ENCODE measurements at places on chromosomes 11 and 22. TPM values are rescaled to one million over a fixed set of nuclear protein-coding genes. Genes with fewer than 3 reads are reported as not detected.

Gene LGALS12
- not detected for total RNA-seq

Gene SCGB2A2
- not detected for total RNA-seq

Gene YAP1
- total RNA-seq: 277 TPM

Gene RNASEH2C
- total RNA-seq: 108 TPM

Gene OR52I2
- total RNA-seq: not detected

Gene SEC14L6
- total RNA-seq: 2.4 TPM

Gene MMP11
- 38.2 TPM for total RNA-seq

Gene CHRM1
- 1.3 TPM for total RNA-seq

Gene SLC22A9
- total RNA-seq: not detected

DNA sequence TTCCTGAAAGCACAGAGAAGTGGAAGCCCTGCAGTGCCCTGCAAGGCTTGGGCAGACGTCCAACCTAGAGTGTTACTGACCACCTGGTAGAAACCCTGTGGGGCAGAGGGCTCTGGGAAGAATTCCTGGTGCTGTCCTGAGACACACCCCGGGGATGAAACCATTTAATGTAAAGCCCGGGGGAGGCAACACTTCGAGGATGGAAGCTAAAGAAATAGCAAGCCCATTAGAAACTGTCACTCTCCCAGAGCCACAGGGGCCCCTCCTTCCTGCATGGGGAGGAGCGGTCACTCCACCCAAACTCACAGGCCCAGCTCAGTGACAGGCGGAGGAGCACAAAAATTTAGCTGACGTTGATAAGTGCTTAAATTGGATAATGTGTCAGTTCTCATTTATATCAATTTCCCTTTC, 57.6 kb downstream of the NRXN2 start:
- no peaks in the 10 kb centered on the region for H3K36me3 ChIP-seq
- H3K4me3 ChIP-seq: no peak overlapping the region
- no peaks in the 10 kb centered on the region for H3K4me1 ChIP-seq
- H3K27me3 ChIP-seq: no peaks in the 10 kb centered on the region
- no peak overlapping the region for H3K27ac ChIP-seq

DNA sequence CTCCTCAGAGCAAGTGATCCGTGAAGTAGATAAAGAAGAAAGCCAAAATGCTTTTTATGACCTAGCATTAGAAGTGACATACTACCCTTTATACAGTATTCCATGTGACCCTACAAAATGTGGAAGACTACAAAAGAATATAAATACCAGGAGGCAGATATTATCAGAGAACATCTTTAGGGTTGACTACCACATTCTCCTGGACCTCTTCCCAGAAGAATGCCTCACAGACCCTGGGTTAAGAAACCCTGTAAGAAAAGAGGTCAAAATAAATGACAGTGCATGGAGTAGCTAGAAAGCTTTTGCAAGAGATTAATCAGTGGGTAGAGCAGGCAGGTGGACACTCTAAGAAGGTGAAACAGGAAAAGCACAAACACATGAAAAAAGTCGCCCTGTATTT, 69.2 kb downstream of the FANCF start:
- H3K27ac ChIP-seq: no peak overlapping the region
- DNase-seq: no peak
- H3K4me3 ChIP-seq: no peak overlapping the region
- H3K4me1 ChIP-seq: no peaks in the 10 kb centered on the region
- H3K36me3 ChIP-seq: no peaks in the 10 kb centered on the region
- no peaks in the 10 kb centered on the region for H3K27me3 ChIP-seq

GRCh38 chr11:64349025-64349387, 9.0 kb downstream of the CCDC88B start:
- no peak overlapping the region for H3K27ac ChIP-seq
- no peak overlapping the region for H3K4me3 ChIP-seq
- DNase-seq: no peak
- no peaks in the 10 kb centered on the region for H3K36me3 ChIP-seq
- peaks cover 4% of the 10 kb centered on the region for H3K4me1 ChIP-seq
- no peaks in the 10 kb centered on the region for H3K27me3 ChIP-seq

DNA sequence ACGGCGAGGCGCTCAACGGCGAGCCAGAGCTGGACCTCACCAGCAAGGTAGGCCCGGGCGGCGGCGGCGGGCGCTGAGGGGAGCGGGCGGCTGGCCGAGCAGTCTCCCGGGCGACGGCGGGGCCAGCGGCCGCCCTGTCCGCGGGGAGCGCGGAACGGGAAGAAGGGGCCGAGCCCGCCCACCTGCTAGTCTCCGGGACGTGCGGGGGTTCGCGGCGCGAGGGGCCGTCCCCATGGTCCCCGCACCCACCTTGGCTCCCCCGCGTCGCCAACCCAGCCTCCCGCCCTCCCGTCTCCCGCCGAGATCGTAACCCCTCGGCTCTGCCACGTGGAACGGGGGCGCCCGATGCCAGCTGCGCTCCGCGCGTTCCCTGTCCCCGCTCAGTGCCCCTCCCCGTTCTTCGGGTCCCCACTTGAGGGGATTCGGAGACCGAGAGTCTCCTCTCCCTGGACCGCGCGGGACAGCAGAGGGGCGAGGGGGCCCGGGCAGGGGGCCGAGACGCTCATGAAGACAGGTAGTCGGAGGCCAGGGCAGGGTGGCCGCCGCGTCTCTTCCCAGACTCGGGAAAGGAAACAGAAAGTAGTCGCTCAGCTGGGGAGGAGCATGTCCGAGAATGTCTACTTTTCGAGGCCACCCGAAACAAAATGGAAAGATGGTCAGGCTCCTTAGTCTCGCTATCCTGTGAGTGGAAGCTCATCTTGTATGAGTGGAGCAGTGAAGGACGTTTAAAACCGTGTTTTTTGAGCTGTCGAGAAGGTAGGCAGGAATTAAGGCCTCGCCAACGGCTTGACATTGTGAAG, 557 bp downstream of the GTPBP1 start:
- DNase-seq: peak; percentile 40
- H3K4me3 ChIP-seq: peak overlapping the region; percentile 86
- peaks cover 18% of the 10 kb centered on the region for H3K4me1 ChIP-seq
- H3K36me3 ChIP-seq: peaks cover 9% of the 10 kb centered on the region
- H3K27me3 ChIP-seq: no peaks in the 10 kb centered on the region
- H3K27ac ChIP-seq: peak overlapping the region; percentile 89

GRCh38 chr22:19434401-19434800, 2.1 kb downstream of the MRPL40 start:
- peaks cover 13% of the 10 kb centered on the region for H3K36me3 ChIP-seq
- H3K27me3 ChIP-seq: no peaks in the 10 kb centered on the region
- no peak overlapping the region for H3K4me3 ChIP-seq
- no peak for DNase-seq

- no peak for DNase-seq
- no peaks in the 10 kb centered on the region for H3K36me3 ChIP-seq
- H3K27me3 ChIP-seq: peaks cover 17% of the 10 kb centered on the region
- H3K27ac ChIP-seq: no peak overlapping the region
- no peak overlapping the region for H3K4me3 ChIP-seq
These were observed 31.0 kb downstream of the NUP50 start for GRCh38 chr22:45194686-45195085.

- no peaks in the 10 kb centered on the region for H3K36me3 ChIP-seq
- H3K27me3 ChIP-seq: peaks cover 10% of the 10 kb centered on the region
- no peak overlapping the region for H3K27ac ChIP-seq
- no peaks in the 10 kb centered on the region for H3K4me1 ChIP-seq
- no peak overlapping the region for H3K4me3 ChIP-seq
These were observed 2.0 kb upstream of the KCNJ1 start for GRCh38 chr11:128868841-128869671.

GRCh38 chr11:10993186-10993585, 135.3 kb upstream of the ZBED5 start:
- no peak overlapping the region for H3K4me3 ChIP-seq
- H3K36me3 ChIP-seq: no peaks in the 10 kb centered on the region
- H3K27ac ChIP-seq: no peak overlapping the region

- no peak for DNase-seq
- no peaks in the 10 kb centered on the region for H3K27me3 ChIP-seq
These were observed 49.4 kb upstream of the CEP295 start for GRCh38 chr11:93611836-93612677.

- no peak overlapping the region for H3K27ac ChIP-seq
- no peaks in the 10 kb centered on the region for H3K4me1 ChIP-seq
- no peak overlapping the region for H3K4me3 ChIP-seq
- no peaks in the 10 kb centered on the region for H3K27me3 ChIP-seq
- no peaks in the 10 kb centered on the region for H3K36me3 ChIP-seq
These were observed 63.8 kb upstream of the CLMP start for GRCh38 chr11:123258877-123259276.

DNA sequence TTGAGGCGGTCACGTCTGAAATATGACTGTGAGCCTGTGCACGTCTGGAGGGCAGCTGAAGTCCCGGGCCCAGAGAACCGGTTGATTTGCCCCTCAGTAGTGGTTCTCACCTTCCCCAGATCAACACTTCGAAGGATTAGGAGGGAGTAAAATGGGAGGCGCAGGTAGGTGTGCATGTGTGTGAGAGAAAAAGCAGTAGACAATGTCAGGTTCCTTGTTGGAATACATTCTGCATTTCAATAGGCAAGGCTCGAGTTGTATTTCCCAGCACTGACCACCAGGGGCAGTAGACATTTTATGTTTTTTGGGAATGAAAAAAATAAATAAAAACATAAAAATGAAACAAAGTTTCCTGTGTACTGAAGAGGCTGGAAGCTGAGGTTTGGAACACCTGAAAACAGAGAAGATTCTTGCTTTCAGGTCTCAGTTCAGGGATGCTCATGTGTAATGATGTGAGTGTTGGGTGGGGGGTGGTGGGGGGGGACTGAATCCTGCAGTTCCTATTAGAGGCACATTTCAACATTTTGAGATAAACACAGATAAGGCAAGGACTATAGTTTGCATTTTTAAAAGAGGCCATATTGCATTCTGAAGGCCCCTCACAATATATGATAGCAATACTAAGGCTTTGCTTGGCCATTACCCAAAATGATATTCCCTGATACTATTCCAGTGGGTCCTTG, 333.9 kb downstream of the CADM1 start:
- H3K27ac ChIP-seq: no peak overlapping the region
- no peaks in the 10 kb centered on the region for H3K27me3 ChIP-seq
- H3K36me3 ChIP-seq: no peaks in the 10 kb centered on the region
- H3K4me1 ChIP-seq: no peaks in the 10 kb centered on the region
- H3K4me3 ChIP-seq: no peak overlapping the region

GRCh38 chr22:21564411-21564810, 3.1 kb upstream of the UBE2L3 start:
- no peak for DNase-seq
- no peak overlapping the region for H3K27ac ChIP-seq
- no peaks in the 10 kb centered on the region for H3K36me3 ChIP-seq
- peaks cover 7% of the 10 kb centered on the region for H3K4me1 ChIP-seq
- no peaks in the 10 kb centered on the region for H3K27me3 ChIP-seq

DNA sequence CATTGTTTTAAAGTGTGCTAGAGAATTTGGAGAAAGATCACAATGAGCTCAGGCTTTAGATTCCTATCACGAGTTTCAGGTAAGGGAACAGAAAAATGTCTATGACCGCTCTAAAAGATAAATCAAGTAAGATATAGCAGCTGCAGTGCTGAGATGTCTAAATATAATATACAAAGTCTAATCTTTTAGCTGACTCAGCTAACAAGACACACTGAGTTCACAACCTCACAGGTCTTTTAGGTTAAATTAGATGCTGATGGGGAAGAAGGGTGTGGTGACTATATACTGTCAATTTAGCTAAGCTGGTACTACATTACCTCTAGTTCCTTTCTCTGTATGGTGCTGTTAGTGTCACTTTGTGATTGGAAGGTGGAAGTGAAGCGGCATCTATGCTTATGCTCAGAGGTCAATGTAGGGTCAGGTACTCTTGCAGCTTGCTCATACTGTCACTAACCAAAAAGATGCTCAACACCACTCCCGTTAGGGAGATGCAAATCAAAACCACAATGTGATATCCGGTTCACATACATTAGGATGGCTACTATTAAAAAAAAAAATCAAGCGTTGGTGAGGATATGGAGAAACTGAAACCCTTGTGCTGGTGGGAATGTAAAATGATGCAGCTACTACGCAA, 283.5 kb downstream of the SWAP70 start:
- DNase-seq: no peak
- H3K27me3 ChIP-seq: no peaks in the 10 kb centered on the region
- H3K4me1 ChIP-seq: no peaks in the 10 kb centered on the region
- H3K36me3 ChIP-seq: no peaks in the 10 kb centered on the region

DNA sequence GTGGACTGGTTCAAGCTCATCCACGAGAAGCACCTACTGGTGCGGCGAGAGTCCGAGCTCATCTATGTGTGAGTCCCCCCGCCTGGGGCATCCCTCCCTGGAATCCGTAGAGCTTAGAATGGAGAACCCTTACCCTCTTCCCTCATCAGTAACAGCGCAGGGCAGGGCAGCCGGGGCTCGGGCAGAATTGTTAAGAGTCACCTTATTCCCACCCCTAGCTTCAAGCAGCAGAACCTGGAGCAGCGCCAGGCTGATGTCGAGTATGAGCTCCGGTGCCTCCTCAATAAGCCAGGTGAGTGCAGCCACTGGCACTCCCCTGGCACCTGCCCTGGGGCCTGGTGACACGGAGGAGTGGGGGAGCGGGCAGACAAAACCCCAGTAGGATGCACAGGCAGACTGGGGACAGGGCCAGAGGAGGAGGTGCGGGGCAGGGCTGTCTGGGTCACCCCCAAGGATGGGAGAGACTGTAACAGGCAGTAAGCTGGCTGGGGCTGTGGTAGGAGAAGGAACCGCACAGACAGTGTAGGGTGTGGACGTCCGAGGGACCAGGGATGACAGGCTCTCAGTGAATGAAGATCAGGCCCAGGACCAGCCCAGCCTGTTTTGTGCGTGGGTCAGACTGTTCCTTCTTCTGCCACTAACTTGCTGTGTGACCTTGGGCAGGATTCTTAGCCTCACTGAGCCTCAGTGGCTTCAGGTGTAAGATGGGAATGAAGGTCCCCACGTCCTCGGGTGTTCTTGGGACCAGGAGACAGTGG, 20.4 kb downstream of the C22orf23 start:
- H3K4me1 ChIP-seq: peaks cover 5% of the 10 kb centered on the region
- DNase-seq: no peak

GRCh38 chr11:11963842-11964773, 44.3 kb downstream of the DKK3 start:
- no peak overlapping the region for H3K27ac ChIP-seq
- H3K36me3 ChIP-seq: peaks cover 16% of the 10 kb centered on the region
- no peaks in the 10 kb centered on the region for H3K4me1 ChIP-seq
- no peak overlapping the region for H3K4me3 ChIP-seq
- no peak for DNase-seq
- H3K27me3 ChIP-seq: no peaks in the 10 kb centered on the region

GRCh38 chr11:61716478-61717285, 35.8 kb upstream of the MYRF start:
- H3K27ac ChIP-seq: no peak overlapping the region
- no peaks in the 10 kb centered on the region for H3K36me3 ChIP-seq
- no peak overlapping the region for H3K4me3 ChIP-seq
- peaks cover 12% of the 10 kb centered on the region for H3K4me1 ChIP-seq

DNA sequence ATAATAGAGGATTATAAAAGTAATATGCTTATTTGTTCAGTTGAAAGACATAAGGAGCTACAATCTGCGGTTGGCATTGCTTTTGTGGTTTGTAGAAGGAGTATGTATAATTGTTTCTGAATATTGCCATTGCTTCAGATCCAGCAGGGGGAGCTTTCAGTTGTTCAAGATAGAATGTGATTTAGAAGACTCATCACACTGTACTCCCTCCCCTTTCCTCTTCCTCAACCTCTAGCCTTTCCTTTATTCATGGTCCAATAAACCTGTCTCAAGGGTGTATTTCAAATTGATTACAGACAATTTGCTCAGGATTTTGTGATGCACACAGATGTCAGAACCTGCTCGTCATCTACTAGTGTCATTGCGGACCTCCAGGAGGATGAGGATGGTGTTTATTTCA, 9.8 kb downstream of the PRMT3 start:
- no peak overlapping the region for H3K4me3 ChIP-seq
- H3K27me3 ChIP-seq: no peaks in the 10 kb centered on the region
- DNase-seq: peak; percentile 36
- no peaks in the 10 kb centered on the region for H3K4me1 ChIP-seq

- no peaks in the 10 kb centered on the region for H3K36me3 ChIP-seq
- DNase-seq: no peak
- H3K4me3 ChIP-seq: no peak overlapping the region
- no peak overlapping the region for H3K27ac ChIP-seq
- H3K4me1 ChIP-seq: peaks cover 4% of the 10 kb centered on the region
These were observed 125.6 kb upstream of the LMO1 start for GRCh38 chr11:8389029-8389996.

Measured in cardiac muscle cell (in vitro differentiated cells and primary cell).